ENCODE measurements at places on chromosomes 2 and 18.

GRCh38 chr2:27281855-27282559 is at the start of gene TRIM54:
Gene TRIM54 (plus strand): TSS chr2:27282429. CDS start chr2:27282732, 303 bp downstream.
- no peak for DNase-seq

- DNase-seq, result no peak
Measured at GRCh38 chr2:196380098-196380497, 208.7 kb upstream of the STK17B start.

DNA sequence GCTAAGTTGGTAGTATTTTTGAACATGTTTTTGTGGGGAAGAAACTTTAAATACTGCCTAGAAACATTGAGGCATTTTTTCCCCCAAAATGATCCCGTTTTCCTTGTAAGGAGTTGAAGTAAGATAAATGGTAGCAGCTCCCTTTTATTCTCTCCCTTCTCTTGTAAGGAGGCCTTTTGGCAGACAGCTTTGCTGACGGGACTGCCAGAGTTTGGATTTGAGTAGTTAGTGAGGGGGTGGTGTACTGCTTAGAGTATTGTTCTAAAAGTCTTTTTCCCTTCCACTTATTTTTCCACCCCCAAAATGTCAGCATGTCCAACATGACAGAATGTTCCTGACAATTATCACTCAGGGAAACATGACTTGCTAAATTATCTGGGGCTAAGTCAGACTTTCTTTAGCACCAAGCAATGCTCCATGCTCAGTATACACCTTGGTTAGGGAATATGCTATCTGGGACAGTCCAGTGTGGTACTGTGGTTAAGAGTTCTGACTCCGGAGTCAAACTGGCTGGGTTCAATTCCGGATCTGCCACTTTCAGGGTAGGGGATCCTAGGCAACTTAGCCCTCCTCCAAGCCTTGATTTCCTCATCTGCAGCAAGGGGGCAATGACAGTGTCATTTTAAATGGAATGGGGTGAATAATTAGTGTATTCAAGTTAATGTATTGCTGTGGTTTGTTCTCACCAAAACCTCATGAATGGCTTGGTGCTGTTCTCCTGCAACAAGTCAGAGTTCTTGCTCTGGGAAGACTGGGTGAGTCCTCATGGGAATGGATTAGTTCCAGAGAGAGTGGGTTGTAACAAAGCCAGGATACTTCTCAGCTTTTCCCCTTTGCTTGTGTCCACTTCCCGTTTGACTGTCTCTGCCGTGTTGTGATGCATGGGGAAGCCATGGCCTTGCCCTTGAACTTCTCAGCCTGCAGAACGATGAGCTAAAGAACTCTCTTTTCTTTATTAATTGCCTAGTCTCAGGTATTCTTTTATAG is 116.2 kb downstream of the TANC1 start:
- no peak for DNase-seq

GRCh38 chr18:28176948-28177827 is at the start of gene CDH2:
Gene CDH2 (minus strand): TSS chr18:28177130. CDS start chr18:28177022, 108 bp downstream.
- DNase-seq, result peak; percentile 87
